ENCODE measurements at places on chromosomes 7 and 10.

DNA sequence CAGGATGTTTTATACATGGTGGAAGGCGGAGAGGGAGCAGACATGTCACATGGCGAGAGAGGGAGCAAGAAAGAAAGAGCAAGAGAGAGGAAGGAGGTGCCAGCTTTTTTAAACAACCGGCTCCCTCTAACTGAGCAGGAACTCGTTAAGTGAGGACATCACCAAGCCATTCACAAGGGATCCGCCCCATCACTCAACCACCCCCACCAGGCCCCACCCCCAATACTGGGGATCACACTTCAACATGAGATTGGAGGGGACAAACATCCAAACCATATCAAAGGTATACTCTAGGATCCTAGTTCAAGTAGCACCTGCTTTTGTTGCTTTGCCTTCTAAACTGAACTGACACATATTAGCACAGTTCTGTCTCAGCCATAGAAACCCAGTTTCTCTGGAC lies 141.9 kb upstream of the KLF14 start:
- no peak for DNase-seq

- DNase-seq: no peak
Measured at GRCh38 chr10:17435187-17435586, 19.2 kb downstream of the ST8SIA6 start.

DNA sequence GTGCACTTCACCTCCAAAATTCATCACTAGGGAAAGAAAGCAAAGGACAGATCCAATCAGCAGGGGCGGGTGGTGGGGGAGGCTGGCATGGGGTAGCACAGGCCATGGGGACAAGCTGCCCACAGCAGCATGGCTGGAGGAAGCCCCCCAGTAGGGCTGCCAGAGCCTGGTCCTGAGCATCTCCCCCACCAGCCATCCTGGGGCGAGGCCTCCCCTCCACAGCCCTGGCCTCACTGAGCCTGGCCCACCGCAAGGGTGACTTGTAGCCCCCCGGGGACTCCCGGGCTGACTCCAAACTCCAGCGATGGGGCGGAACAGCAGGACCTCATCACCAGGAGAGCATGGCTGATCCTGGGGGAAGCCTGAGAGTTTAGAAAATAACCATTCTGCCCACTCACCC lies 92.4 kb upstream of the TCERG1L start:
- no peak for DNase-seq

DNA sequence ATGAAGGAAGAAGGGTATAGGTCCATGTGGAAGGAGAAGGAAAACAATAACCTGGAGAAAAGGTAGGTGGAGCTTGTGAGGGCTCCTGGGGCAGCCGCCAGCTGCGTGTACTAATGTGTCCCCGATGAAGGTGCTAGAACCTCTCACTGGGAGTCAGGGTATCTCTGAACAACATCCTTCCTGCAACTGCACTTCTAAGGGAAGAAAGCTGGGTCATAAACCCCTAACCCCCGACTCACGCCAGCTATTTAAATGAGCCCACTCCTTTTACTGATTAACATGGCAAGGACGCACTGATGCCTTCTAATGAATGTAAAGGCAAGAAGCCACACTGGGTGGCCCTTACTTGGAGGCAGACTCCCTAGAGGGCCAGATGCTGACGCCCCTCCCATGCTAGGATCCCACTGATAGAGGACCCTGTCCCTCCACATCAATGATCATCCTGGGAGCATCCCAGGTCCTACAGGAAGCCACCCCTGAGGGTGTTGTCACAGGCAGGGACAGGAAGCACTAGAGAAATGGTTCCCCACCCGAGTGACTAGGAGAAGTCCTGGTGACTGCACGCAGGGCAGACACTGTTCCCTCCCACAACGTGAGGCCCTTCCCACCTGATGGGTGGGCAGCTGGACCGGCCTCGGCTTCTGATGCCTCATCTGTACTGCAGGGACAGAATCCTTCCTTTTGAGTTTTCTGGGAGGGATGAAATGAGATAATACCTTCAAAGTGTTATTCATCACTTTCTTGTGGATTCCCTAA lies 20.4 kb downstream of the JCAD start:
- no peak for DNase-seq

DNA sequence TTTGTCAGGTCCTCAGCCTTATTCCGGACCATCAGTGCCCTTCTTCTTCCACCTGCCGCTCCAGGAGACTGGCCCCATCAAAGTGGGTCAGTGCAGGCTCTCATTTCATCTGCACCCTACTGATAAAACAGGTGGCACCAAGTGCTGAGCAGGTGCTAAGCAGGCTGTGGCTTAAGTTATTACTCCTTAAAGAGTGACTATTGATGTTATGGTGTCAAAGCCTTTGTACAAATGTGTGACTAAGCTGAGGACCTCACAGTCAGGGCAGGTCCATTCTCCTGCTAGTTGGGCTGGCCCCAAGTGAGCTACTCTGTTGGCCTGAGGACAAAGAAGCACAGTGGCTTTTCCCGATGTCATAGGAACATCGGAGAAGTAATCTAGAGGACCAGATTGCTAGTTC lies 11.2 kb upstream of the CALD1 start:
- DNase-seq: no peak

- DNase-seq: no peak
Measured at GRCh38 chr10:49756031-49756430, 6.1 kb downstream of the OGDHL start.

DNA sequence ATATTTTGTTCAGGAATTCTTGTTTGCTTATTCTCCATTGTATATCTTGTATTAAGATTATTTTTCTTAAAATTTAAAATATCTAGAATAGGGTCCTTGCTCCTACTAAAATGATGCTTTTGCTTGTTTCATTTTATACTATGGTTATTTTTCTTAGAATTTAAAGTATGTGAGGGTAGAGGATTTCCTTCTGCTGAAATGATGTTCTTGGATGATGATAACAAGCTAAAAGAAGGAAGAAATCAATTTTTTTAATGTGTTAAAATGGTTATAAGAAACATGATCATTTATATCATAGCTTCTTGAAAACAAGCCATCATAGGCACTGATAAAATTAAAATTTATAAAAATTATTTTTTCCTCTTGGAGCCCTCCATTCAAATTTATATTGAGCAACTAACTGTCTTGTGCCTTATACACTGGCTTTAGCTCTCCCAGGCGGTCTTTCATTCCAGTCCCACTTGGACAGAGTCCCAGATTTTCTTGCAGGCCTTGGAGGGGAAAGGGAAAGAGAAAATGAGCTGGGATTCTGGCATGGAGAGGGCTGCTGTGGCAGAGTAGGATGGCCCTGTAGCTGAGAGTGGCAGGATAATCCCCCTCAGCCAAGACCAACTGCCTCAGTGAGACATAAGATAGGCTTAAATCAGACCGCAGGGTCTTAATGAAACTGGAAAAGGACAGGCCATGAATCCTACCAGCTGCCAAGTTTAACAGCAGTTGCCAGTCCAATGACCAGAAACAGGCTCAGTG lies 60.2 kb downstream of the DNAJB9 start:
- no peak for DNase-seq

DNA sequence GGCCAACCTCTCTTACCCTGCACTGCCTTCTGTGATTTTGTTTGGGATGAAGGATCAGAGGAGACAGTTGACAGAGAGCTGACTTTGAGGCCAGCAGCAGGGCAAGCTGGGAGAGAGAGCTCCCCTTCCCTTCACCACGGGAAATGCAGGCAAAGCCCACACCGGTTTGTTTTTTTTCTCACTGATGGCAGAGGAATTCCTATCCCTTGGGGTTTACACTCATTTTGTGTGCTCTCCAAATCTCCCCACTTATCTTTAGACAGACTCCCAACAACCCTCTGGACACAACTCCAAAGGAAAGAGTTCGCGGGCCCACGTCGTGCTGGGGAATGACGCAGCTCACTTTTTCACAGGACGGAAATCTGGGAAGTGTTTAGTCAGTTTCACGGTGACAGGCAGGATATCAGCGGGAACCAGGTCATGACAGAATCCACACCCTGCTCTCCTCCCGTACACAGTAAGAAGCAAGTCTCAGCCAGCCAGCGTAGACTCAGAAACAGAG lies 68.3 kb upstream of the FAM171A1 start:
- no peak for DNase-seq

DNA sequence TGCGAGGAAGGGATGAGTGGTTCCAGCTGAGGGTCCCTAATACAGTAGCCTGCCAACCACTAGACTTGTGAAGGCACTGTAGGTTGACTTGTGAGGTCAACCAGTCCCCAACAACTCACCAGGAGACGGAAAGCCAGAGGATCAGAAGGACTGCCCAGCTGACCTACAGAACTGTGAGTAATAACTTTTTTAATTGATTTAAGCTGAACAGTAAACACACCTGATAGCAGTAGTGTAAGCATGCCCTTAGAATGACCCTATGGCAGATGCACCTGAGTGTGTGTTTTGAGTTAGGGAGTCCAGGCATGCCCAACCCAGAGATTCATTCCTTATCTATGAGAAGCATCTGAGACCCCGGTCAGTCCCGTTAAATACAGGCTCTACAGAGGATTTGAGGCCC lies 14.1 kb downstream of the PRLHR start:
- DNase-seq: no peak

- DNase-seq: no peak
Measured at GRCh38 chr10:96863922-96864543, 31.9 kb downstream of the LCOR start.

GRCh38 chr7:69450456-69450855 lies 147.8 kb upstream of the AUTS2 start:
- no peak for DNase-seq

GRCh38 chr10:123565691-123566660 lies 100.2 kb upstream of the GPR26 start:
- DNase-seq: no peak

GRCh38 chr7:135166338-135166990 lies 4.0 kb downstream of the CYREN start:
- no peak for DNase-seq

- no peak for DNase-seq
Measured at GRCh38 chr7:19575909-19576557, 132.8 kb downstream of the POLR1F start.

GRCh38 chr7:6227294-6227846 lies 45.1 kb downstream of the CYTH3 start:
- DNase-seq: no peak

DNA sequence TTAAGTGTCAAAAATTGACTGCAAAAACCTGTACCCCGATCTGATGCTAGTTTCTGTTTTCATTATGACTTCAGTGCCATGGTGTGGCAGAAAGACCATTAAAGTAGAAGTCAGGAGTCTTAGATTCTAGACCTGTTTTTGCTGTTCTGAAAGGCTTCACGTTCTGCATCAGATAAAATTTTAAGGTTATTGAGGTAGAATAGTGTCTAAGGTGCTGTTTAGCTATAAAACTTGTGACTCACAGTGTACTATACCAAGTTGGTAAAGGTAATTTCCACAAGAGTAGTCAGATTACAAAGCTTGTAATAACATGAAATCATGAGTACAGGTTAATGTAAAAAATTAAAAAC lies 38.6 kb downstream of the ZNRF2 start:
- no peak for DNase-seq

DNA sequence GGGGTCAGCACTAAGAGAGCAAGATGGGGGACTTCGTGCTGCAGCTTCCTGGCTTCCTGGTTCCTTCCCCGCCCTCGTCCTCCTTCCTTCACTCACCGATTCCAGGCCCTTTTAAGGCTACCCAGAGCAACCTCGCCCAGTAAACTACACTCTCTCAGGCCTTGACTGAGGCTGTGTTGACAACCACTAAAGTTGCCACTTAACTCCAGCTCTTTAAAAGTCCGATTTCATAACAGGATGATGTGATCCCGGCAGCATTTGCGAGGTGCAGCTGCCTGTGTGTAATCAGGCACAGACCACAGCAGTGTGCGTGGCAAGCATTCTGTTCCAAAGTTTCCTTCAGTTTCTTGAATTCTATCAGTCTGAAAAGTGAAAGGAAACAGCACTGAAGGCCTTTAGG lies 110.6 kb downstream of the RAB11FIP2 start:
- no peak for DNase-seq

- DNase-seq: no peak
Measured at GRCh38 chr10:87504307-87504639, 420 bp upstream of the MINPP1 start.

DNA sequence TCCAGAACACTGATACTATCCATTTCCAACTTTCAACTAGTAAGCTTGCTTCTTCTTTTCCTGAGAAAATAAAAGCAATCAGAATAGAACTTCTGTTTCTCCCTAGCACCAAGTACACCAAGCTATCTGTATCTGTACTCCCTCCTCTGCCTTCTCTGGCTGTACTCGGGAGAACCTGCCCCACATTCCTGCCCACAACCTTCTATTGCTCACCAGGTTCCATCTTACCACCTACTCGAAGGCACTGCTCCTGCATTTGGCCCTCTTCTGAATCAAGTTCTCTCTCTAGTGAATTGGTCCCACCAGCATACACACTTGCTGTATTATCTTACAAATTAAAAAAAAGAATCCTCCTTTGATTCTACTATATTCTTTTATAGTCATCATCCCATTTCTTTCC lies 169.6 kb upstream of the PTN start:
- DNase-seq: no peak

- DNase-seq: no peak
Measured at GRCh38 chr10:28984431-28984830, 304.4 kb upstream of the LYZL1 start.

DNA sequence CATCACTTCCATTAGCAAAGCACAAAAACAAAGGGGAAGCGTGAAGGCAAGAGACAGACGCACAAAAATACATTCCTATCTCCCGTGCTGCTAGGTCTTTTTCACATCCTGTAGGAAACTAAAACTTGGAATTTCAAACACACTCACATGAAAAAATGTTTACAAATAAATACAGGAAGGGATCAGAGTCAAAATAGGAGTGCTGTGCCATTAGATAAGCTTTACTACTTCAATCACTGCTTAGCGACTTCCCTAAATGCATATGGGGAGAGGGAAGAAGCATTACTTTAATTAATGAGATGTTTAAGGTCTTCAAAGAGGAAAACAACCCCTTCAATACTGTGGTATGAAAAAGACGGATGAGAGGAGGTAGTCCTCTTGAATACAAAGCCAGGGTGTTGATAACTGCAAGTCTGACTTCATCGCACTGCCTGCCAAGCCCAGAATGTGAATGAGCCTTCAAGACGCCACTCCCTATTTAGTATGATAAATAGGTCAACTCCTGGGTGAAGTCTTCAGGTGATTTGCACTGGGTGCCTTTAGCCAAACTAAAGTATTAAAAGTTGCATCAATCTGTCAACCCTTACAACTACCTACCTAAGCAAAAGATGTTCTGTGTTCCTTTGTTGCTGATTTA lies 13.9 kb downstream of the PARD3 start:
- no peak for DNase-seq

DNA sequence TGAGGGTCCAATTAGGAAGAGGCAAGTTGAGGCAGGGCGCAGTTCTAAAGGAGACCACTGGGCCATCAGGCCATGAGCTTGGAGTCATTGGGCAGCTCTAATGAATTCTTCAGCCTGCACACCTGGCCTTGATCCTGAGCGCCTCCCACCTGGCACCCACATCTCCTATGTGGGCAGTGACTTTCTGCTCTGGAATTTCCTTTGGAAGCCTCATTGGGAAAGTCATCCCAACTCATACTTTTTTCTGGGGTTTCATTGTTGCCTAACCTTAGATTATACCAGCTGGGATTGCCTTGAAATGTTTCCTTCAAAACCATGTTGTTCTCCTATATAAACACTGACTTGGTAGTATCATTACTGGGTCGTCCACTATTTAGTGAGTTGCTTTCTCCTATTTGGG lies 54.1 kb downstream of the PLPP4 start:
- no peak for DNase-seq

GRCh38 chr10:1380088-1380671 lies 324.0 kb downstream of the WDR37 start:
- DNase-seq: no peak

GRCh38 chr10:44477046-44477425 lies 92.1 kb upstream of the CXCL12 start:
- no peak for DNase-seq
